ENCODE measurements at places on chromosomes 11 and 22.

DNA sequence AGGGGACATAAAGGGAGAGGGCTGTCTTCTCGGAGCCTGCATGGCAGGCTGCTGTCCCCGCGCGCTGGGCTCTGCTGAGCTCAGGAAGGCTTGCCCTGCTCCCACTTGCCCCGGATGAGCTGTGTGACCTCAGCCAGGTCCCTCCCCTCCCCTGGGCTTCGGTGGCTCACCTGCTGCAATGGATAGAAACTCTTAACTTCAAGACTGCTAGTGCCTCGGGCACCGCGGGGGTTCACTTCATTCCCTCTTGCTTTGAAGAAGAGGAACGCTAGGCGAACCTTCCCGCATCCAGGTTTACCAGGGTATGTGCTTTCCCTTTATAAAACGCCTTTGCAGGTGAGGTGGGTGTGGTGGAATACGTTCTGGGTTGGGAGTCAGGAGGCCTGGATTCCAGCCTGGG lies 115.0 kb downstream of the PHF21B start:
- no peak for DNase-seq

DNA sequence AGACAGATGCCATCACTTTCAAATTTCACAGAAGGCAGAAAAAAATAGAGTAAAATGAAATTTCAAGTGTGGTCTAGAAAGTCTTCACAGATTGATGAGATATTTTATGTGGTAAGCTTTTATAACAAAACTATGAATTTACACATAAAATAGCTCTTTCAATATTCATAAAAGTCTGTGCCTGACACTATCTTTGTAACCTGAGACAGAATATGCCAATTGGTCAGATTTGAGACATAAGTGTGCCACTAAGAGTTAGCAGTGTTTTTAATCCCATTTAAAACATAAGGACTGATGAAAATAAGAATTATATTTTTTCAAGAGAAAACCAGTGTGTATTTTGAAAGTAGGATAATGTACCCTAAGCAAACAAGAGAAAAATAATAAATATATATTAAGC lies 769.5 kb upstream of the LUZP2 start:
- no peak for DNase-seq

DNA sequence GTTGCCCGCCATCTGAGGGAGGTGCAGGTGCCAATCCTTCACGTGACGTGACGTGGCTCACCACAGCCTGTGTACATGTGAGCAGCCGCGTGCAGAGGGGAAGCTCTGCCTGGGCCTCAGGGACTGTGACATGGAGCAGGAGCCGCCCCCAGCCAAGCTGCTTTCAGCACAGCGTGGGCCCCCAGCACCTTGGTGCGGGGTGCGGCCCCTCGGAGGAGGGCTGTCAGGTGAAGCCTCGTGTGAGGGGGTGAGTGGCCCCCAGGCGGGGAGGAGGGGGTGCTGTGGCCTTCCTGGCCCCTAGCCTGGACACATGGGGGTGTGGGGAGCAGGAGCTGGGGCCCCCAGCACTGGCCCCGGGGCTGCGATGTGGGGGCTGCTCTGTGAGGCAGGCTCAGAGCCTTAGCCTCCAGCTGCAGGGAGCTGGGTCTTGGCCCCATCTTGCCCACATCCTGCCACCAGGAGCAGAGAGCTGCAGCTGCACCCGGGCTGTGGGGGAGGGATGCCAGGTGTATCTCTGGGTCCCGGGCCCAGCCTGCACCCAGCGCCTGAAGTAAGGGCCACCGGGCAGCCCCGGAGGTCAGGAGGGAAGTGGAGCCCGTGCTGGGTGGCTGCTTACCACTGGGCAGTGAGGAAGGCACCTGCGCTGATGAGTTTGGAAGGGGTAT lies at the start of gene ADORA2A:
ADORA2A (plus strand) TSS at position 100 of the 665 bp plus-strand sequence. CDS start 5,806 bp downstream, outside the sequence.
- DNase-seq: peak; percentile 91

DNA sequence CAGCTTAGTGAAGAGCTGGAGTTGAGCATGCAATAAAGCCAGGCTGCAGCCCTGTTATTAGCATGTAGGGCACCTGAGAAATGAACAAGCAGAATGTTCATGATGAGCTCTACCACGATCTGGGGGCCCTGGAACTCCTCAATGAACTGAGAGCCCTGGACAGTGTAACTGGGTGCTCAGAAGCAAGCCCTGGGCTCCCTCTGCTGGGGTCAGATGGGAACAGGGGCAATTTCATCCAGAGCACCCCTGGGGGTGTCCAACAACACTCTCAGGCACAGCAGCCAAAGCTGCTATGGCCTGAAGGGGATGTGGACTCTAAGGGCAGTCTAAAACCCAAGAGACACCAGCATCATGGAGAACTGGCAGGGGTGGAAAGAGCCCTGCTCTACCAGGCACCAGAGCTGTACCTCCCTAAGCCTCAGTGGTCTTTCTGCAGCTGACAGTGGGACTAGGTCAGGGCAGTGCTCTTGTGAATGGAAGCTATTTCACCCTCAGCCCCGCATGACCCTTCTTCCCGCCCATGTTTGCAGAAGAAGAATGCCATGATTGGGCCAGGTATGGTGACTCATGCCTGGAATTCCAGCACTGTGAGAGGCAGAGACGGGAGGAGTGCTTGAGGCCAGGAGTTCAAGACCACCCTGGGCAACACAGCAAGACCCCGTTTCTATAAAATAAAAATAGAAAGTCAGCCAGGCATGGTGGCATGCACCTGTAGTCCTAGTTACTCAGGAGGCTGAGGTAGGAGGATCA lies 28.9 kb downstream of the THOC5 start:
- DNase-seq: no peak

GRCh38 chr11:59172345-59173079 lies 580 bp downstream of the DTX4 start:
- no peak for DNase-seq

- DNase-seq: no peak
Observed at GRCh38 chr22:47654922-47655491, 892.6 kb downstream of the TBC1D22A start.

Data from CD8-positive, alpha-beta T cell (primary cell).